ENCODE measurements at places on chromosomes 16 and 17.

DNA sequence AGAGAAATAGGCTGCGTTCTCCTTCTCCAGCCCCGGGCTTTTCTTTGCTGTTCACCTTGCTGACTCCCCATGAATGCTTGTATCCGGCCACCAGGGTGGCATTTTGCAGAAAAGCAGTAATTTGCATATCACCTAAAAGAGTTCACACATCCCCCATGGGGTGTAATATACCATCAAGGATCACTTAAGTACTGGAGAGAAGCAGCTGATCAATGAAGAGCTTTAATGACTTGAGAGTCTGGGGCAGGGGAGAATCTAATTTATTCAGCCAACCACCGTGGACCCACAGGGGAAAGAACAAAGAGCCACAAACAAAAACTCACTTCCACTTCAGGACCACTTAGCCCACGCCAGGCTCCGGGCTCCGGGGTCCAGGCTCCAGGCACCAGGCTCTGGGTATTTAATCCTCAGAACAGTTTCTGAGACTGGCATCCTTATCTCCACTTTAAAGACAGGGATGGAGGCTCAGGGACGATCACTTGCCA, 33.9 kb upstream of the SEC14L1 start:
- DNase-seq: no peak

DNA sequence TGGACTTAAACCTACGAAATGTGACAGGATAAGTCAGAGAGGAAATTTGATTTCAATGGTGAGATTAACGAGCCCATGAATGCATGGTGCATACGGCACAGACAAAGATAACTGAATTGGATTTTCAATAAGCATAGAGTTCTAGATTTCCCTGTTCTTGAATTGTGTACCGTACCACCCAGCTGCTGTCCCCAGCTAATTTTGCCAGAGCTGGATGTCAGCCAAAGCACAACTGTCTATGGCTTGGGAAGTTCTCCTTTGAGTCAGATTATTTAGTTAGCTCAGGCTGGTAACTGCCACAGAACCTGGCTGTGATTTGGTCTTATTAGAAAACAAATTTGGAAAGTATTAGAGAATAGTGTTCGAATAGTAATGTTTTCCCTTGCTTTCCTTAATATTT, 143.1 kb downstream of the CDH13 start:
- DNase-seq: no peak

GRCh38 chr16:1612320-1613111, at the start of gene CRAMP1:
Gene CRAMP1 (plus strand): TSS chr16:1612360. CDS start chr16:1614640, 2,280 bp downstream.
- peak; percentile 22 for DNase-seq

DNA sequence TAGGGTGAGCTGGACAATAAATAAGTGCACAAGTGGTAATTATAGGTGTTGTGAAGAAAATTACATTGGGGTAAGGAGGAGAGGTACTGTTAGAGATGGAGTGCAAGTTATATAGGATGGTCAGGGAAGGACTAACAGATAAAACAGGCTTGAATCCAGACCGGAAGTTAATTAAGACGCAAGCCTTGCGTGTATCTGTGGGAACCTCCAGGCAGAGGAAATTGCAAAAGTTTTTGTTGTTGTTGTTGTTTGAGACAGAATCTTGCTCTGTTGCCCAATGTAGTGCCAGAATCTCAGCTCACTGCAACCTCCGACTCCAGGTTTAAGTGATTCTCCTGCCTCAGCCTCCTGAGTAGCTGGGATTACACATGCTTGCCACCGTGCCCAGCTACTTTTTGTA, 2.4 kb upstream of the ZNF18 start:
- DNase-seq: no peak

- DNase-seq: peak; percentile 93
These were observed 804 bp downstream of the TGFB1I1 start for GRCh38 chr16:31472709-31473203.

GRCh38 chr17:43028221-43028861, 3.3 kb downstream of the RND2 start:
- DNase-seq: no peak

Data from WTC11 (cell line).